Thoracic aorta (tissue), 2 donors: ENCODE measurements at places on chromosomes 1 and 21.

DNA sequence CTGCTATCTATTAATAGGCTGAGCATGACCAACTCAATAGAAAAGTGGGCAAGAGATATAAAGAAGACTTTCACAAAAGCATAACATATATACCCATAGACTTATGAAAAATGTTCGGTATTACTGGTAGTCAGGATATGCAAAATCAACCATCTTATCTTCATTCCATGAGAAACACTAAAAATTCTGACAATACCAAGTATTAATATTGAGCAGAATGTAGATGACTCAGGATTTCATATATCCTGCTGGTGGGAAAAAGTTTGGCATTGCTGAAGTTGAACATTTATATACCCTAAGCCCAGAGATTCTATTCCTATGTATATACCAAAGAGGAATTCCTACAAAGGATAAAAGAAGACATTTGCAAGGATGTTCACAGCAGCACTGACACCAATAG lies 138.3 kb downstream of the CLEC20A start:
- no peak for DNase-seq

DNA sequence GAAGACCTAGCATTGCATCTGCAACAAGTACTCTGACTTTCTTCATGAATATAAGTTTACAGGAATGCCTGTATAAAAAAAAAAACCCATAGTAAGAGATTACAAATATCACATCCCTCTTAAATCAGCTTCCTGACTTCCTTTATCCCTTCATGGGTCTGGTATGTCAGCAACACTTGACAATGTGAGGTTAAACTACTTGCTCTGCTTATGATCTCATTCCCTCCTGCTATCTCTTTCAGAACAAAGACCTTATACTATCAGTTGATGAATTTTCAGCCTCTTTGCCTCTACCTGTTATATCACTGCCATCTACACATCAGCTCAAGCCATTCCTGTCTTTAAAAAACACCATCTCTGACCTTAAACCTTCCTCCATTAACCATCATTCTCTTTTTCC lies 130.9 kb upstream of the SAMSN1 start:
- DNase-seq = no peak

DNA sequence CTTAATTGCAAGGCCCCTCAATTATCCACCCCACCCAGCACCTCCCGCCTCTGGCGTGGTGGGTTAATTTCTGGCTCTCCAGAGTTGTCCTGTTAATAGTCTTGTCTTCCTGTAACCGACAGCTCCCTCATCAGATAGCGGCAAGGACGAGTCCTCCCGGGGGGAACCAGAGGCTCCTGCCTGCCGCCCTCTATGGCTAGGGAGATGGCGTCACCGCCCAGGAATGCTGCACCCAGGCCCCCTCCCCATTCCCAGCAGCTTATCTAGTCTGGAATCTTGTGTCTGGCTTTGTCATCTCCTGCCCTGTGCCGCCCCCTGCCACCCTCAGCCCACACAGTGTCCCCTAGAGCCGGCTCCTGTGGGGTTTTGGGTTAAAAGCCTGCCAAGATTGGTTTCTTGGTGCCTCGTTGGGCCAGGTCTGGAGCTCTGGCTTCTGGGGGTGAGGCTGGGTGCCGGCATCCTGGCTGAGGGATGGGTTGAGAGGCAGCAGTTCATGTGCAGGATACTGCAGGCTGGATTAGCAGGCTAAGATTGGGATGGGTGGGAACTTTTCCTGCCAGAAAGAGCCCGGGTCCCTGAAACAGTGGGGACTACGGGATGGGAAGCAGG lies 48.8 kb downstream of the EDN2 start:
- DNase-seq = no peak

DNA sequence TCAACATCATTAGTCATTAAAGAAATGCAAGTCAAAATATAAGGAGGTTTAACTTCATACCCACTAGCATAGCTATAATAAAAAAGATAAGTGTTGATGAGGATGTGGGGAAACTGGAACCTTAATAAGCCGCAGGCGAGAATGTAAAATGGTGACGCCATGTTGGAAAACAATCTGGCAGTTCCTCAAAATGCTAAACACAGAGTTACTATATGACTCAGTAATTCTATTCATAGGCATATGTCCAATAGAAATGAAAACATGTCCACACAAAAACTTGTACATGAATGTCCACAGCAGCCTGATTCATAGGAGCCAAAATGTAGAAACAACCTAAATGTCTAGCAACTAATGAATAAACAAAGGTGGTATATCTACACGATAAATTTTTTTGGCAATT lies 23.2 kb downstream of the DDX59 start:
- DNase-seq = no peak

DNA sequence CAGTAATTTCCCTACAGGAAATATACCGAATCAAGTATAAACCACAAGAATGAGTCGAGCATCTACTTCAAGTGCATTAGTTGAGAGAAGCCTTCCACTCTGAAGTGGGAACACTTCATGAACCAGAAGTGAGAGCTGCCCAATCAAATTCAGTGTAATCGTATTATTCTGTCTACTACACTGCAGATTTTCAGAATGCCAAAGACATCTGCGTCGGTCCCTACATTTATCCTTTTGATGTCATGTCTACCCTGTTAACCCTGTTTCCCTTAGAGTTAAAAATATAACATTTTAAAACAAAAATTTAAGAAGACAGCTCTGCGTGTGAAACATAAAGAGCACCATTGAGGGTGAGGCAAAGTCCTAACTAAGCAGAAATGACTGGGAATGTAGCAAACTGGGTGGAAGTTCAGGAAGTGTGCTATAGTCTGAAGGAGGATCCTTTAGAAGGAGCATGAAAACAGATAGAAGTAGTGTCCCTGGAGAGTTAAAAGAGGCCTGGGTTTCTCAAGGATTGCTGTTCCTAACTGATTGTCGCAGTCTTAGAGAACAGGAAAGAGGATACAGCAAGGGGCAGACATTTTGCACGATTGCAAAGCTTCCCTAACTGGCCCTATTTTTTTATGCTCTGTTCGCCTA lies 291.2 kb downstream of the PTPRC start:
- DNase-seq = no peak
